Femur (tissue), 1 donor: ENCODE measurements at places on chromosomes 4 and X.

DNA sequence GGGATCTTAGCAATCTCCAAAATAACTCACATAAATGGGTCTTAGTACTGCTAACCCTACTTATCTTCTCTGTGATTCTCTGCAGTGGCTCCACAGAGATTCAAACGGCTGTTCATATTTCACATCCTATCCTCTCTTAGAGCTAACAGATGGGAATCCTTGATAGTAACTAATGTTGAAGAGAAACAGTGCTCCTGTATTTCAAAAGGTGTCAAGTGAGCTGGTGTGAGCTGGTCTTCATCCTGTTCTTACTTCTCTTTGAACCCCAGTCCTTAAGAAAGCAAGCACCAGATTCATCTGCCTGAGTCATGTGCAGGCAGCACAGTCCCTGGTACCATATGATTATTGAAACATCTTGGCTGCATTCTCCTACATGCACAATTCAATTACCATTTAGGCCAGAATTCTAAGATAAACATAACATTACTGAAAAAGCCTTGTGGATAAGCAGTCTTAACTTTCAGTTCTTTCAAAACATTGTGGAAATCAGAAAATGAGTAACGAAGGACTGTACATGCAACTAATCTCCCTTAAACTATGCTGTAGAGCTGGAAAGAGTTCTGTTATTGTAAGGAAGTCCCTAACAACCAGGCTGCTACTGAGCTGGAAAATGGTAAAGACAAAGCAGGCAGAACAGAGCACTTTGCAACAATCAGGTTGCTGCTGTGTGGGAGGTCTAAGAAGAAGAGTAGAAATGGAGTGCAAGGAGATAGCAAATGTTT, 153.1 kb downstream of the NPNT start:
- DNase-seq, result no peak

- no peak for DNase-seq
Observed at GRCh38 chr4:8738471-8738931, 133.1 kb downstream of the HMX1 start.

DNA sequence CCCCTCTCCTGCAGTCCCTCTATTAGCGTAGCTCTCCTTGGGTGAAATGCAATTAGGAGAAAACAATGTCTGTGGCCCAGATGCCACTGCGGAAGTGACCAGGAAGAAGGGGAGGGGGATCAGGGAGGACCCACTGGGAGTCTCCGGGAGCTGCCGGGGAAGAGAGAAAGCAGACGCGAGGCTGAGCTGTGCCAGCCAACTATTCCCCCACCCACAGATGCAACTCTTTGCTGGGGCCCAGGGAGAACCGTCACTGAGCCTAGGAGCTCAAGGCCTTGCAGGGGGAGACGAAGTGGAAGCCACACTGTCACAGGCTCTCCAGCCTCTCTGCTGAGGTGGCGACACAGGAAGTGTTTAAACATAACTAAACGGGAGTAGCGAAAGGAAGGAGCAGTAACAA, 149.2 kb downstream of the BCOR start:
- DNase-seq, result no peak

DNA sequence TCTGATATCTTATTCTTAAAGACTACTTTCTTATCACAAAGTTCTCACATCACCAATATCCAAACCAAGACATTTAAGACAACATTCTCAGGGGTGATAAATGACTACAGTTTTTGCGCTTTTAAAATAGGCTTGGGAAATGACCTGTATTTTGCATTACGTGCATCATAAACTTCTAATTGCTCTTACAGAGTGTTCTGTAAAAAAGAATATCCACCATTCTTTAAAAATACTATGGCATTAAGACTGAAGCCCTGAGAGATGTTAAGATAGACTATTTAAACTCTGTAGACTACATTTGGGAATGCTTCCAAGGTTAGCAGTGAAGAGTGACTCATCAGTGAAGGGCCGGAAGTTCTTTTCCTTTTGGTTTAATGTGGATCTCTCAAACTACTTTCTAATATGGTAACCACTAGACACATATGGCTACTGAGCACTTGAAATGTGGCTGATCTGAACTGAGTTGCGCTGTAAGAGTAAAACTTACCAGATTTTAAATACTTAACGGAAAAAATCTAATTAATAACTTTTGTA, 518.8 kb upstream of the FTHL17 start:
- no peak for DNase-seq

DNA sequence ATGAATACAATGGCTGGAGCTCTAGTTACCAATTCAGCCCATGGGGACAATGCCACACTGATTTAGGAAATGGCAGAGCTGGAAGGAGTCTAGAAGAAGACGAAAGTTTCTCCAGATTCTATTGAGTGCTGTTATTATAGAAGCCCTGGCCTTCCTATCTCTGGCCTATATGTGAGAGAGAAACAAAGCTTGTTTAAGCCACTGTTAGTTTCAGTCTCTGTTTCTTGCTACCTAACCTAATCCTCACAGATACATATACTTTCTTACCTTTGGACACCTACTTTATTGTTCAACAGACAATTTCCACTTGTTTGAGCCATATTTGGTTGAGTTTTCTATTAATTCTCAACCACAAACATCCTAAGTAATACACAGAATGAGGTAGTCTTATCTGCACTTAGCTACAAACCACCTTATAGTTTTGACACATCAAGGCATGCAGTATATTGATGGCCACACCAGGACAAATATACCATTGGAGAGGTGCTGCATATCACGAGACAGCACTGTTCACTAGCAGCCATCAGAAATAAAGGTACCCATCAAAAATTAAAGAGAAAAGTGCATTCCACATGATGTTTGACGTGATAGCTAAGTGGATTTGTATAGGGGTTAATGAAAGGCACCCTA, 190.2 kb downstream of the SMIM20 start:
- no peak for DNase-seq

DNA sequence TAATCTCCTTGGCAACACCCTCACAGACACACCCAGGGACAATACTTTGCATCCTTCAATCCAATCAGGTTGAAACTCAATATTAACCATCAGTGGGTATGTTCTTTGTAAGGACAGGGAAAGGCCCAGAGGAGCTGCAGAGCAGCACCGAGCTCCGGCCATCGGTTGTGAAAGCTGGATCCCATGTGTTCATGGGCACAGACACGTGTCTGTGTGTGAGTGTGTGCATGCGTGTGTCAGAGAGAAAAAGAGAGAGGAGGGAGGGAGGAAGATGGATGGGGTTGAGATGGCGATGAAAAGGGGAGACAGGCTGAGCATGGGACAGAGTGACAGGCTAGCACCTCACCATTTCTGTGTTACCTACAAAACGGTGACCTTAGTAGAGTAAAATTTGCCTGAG, 6.8 kb upstream of the BEND2 start:
- DNase-seq, result no peak

- DNase-seq, result no peak
Observed at GRCh38 chrX:111743316-111743715, 62.3 kb downstream of the ALG13 start.

- no peak for DNase-seq
Observed at GRCh38 chr4:113169368-113169767, 119.9 kb downstream of the ANK2 start.

DNA sequence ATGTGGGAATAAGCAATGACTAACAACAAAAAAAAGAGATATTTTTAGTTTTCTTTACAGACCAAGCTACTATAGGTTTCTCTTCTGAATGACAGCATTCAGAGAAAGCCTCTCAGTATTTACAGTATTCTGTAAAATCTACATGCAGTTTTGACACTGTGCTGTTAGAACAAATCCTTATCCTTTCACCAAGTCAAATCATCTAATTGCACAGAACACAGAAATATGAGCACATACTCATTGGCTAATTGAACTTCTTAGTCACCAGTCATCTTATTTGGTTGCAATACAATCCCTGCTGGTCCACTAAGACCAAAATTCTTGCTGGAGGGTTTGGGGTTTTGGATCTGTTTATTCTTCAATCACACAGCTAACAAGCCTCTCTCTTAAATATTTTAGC, 5.7 kb downstream of the ACOT9 start:
- no peak for DNase-seq

DNA sequence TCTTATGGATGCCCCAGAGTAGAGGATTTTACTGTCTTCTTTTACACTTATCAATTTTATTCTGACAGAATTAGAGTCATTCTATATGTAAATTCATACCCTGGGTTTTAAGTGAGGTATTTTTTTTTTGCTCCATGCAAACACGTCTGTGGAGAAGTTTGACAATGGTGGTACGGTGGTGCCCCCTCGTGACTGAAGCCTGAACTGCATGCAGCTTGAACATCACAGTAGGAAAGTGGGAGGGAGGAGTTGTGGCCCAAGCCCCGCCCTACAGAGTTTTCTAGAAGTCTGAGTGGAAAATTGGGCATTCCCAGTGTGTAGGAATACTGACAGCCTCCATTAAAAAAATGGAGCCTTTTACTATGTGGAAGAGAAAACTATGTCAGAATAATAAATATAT, 73.3 kb upstream of the RAB40AL start:
- DNase-seq, result peak; percentile 88

GRCh38 chr4:98242538-98242937, 18.6 kb upstream of the RAP1GDS1 start:
- DNase-seq, result no peak
